Stimulated activated CD4-positive, alpha-beta T cell treated with anti-CD3 and anti-CD28 coated beads, Interleukin-2, amount 100 ng/mL, for 24 hours (primary cell): ENCODE measurements at places on chromosomes 16 and 17.

DNA sequence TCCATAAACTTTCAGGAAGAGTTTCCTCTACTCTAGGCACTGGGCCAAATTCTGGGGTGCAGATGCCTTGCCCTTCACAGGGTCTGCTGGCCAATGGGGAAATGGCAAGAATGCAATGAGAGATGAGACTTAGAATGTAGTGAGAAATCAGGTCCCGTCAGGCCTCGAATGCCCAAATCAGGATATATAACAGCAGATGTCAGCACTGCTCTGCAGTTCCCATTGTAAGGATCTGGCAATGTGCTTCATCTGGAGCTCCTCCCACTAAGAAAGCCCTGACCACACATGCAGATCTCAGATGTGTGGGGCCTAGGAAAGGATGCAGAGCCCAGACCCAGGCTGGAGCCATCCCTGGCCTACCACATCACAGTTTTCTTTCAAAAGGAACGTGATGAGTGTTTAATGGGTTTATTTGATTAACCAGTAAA is 13.9 kb upstream of the LPCAT2 start:
- DNase-seq = no peak

DNA sequence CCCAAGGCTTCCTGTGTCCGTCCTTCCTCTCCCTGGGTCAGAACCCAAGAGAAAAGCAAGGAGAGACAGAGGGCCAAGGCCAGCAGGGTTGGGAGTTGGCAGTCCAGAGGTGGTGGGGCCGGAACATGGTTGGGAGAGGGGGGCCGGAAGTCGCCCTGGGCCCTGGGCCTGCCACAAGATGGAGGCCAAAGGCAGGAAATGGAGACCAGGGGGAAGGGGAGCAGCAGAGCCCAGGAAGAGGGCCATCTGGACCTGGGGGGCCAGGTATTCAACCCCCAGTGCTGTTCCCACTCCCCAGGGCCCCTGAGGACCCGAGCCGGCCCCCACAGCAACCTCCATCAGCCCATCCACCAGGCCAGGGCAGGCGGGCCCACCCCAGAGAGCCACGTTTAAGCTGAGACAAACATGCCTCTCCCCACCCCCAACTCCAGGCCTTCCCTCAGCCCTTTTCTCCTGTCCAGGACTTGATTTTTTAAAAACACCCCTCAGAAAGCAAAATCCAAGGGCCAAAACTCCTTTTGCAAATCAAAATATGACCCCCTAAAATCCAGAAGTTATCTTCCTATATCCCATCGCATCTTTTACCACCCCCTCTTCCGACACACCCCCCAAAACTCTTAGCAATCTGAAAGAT is 4.4 kb upstream of the BCL6B start:
- DNase-seq = no peak

DNA sequence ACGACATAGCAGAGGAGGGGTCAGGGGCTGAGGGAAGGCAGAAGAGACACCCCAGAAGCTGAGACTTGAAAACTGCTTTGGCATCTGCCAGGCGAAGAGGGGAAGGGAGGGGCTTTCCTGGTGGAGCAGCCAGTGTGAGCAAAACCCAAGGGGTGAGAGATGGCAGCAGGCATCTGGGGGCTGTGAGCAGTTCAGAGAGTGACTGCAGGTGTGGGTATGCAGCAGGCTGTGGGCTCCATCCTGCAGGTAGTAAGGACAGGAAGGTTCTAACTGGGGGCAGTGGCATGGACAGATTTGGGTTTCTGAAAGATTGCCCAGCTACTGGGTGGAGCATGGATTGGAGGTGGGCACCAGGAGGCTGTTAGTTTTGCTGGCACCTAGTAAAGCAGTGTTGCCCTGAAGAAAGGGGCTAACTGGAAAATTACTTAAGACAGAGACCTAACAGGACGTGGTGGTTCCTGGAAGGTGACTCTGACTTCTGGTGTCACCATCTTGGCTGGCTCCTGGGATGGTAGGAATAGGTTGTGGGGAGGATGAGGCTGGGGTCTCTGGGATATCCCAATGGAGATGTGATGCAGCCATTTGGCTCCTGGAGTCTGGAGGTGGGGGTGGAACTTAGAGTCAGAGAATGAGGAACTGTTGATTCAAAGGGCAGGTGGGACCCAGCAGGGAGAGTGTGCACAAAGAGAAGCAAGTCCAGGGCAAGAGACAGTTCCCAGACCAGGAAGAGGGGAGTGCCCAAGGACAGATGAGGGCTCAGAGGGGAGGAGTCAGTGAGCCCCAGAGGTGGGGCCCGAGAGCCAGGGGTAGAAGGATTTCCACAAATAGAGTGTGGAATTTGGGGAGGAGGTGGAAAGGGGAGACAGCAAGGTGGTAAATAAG is 11.2 kb downstream of the BCL7C start:
- no peak for DNase-seq

DNA sequence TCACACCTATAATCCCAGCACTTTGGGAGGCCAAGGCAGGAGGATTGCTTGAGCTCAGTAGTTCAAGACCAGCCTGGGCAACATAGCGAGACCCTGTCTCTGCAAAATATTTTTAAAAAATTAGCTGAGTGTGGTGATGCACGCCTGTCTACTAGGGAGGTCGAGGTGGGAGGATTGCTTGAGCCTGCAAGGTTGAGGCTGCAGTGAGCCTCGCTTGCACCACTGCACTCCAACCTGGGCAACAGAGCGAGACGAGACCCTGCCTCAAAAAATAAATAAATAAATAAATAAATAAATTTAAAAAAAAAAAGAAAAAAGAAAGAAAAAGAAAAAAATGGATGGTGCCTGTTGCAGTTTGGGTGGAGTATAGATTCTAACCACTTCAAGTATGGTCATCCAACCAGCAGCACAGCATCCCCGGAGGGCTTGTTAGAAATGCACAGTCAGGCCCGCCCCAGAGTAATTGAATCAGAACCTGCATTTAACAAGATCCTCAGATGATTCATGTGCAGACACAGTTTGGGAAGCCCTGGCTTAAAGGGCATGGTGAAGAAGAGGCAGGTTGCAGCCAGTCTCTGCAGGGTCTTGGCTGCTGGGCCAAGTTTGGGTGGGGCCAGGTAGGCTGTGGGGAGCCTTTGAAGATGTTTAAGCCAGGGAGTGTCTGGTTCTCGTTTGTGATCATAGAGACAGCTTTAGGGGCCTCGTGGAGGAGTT is 40.8 kb downstream of the MRC2 start:
- no peak for DNase-seq

GRCh38 chr17:20184977-20185619 is 175.9 kb downstream of the SPECC1 start:
- DNase-seq = no peak

- no peak for DNase-seq
These were observed 60.3 kb upstream of the CIBAR2 start for GRCh38 chr16:85172455-85173145.

GRCh38 chr17:40486522-40487370 is 14.7 kb downstream of the TNS4 start:
- no peak for DNase-seq

DNA sequence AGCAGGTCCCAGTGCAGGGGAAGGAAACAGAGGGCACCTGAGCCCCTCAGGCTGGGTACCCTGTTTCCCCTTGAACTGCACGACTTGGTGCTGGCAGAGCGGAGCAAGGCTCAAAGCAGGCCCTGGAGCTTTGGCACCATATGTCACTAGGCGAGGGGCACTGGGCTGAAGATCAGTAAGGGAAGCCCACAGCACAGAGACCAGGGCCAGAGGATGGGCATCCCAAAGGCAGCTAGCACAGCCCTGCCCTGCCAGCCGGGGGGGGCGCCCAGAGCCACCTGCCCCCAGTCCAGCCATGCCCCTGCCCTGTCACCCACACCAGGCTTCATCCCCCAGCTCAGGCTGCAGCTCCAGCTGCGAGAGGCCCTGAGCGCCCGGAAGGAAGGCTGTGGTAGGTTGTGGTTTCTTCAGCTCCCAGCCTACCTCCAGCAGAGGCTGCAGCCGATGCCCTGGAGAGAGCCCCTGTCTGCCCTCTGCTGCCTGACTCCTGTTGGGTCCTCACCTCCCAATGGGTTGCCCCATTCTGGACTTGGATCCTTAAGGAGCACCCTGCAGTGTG is 10.9 kb downstream of the NHERF1 start:
- no peak for DNase-seq

GRCh38 chr16:2483939-2484897 is 9.3 kb downstream of the TBC1D24 start:
- no peak for DNase-seq

GRCh38 chr16:13911871-13912270 is 8.1 kb upstream of the ERCC4 start:
- no peak for DNase-seq

GRCh38 chr16:4053301-4053845 is 62.9 kb downstream of the ADCY9 start:
- DNase-seq = no peak

- no peak for DNase-seq
These were observed 623 bp downstream of the CACNA1G start for GRCh38 chr17:50560931-50561745.

DNA sequence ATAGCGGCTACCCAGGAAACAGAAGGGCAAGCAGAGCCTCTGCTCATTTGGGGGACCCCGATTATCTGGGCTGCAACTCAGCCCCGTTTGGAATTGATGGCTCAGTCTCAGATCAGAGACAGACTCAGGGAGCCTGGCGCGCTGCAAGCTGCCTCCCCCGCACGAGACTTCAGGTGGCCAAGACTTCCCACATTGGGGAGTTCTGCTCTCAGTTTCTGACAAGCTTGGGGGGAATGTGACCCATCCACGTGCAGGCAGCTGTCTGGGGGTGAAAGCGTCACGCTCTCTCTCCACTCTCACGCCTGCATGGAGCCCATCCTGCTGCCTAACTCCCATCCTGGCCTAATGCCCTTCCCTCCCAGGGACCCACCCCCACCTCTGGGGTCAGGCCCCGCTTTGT is 157.6 kb upstream of the GSE1 start:
- DNase-seq = no peak

GRCh38 chr17:7315570-7316235 is 543 bp upstream of the GPS2 start:
- no peak for DNase-seq

GRCh38 chr17:43768382-43768781 is 9.8 kb upstream of the SOST start:
- DNase-seq = no peak

DNA sequence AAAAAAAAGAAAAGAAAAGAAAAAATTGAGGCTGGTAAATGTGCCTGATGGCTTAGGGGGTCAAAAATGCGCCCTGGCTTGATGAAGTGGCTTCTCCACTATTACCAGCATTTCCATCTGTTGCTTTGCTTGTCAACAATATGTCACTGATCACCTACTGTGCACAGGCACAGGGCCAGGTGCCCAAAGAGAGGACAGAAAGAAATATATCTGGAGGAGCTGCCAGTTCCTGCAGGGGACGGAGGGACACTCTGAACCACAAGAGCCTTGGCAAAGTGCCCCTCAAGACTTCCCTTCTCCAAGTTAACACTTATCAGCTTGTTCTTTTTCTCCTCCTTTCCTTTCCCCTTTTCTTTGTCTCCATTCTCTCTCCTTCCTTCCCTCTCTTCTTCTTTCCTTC is 34.7 kb downstream of the GINS3 start:
- DNase-seq = no peak

DNA sequence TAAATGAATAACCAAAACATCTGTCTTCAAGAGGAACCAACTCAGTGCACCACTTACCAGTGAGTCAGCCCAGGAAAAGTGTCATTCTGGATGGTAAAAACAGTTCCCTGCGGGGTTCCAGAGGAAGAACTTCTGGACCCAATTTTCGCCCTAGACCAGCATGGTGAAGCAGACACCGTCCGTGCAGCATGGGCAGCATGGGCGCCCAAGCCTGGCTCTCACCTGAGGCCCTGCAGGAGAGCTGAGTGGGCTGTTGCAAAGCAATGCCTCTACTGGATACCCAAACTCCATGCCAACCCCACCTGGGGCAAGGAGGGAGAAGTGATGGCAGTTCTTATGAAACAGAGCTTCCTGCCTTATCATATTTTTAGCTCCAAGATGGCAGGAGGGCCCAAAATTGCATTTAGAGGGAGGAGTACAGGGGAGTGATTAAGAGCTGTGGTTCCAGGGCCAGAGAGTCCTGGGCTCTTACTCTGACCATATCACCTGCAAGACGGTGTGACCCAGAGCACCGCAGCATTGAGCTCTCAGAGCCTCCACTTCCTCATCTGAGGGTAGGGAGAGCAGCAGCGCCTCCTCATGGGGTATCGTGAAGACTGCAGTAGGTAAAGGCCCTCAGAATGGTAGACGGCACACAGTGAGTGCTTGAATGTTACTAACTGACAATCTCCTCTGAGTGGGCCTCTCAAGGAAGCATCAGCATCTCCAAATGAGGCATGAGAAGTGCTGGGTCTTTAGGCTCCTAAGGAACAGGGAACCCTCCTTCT is 16.6 kb upstream of the INPP5K start:
- peak; percentile 41 for DNase-seq

DNA sequence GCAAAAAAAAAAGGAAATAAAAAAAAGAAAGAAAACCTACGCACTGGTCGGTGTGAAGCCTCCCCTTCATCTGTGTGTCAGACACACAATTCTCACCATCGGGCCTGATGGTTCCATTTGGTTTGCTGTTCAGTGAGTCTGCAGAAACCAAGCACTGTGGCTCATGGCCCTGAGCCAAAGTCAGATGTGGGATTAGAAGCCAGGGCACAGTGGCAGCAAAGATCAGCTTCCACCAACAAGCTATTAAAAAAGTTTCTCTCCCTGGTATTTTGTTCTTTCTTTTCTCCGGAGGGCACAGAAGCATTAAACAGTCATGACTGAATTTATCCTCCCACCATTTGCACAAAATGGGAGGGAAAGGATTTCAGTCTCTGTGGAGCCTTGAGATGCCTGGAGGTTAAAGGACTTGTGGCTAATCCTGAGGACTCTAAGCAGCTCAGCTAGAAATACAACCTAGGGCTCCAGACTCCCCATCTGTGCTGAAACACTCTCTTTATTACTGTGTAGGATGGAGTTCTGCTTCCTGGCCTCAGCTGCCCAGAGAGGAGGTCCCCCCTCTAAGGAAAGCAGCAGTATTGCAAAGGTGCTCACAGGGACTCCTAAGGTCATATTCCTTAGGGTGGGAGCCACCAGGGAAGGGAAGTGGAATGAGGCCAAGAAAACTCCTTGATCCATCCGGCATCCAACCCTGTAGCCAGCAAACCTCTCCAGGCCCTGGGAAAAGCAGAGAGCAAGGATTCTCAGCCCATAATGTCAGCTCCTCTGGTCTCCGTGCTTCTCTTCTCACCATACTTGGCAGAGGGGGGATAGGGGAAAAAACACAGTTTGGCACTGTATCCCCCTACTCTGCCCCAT is 28.2 kb downstream of the SLC39A11 start:
- no peak for DNase-seq
